ENCODE measurements at places on chromosomes 7 and 10.

GRCh38 chr7:107471292-107472070 is 1.6 kb downstream of the GPR22 start:
- DNase-seq = no peak

DNA sequence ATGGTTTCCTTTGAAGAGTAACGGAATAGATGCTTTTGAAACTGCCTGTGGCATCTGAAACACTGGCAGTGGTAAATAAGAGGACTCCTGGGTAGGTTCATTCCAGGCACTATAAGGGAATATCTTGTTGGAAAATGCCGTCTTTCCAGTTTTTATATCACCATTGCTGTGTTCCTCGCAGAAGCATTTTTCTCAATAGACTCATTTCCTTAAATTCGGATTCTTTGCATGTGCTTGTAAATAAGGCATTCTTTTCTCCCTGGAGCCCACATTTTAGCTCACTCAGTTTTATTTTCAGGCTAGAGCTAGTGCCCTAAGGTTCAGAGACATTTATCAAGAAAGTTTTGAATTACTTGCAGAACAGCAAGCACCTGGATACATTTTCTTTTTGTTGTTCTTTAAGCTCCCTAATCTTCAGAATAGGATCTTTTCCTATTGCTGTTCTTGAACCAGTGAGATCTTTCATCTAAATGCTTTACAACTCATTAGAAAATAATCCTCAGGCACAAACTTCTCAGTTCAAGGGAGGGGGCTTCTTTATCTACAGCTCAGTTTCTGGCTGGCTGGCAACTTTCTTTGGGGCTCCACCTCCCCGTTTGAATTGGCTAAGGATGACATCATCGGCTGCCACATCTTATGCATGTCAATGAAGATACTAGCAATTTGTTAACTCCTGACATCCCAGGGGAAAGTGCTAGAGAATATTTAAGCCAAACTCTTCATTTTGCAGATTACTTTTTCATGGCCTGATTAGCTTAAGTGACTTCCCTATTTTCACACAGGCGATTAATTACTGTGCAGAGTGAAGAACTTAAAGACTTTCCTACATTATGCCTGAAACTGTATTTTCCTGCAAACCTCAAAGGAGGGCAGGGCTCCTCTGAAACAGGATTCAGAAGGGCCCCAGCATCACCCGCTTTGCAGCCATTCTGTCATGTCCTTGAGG is 133.7 kb upstream of the RSU1 start:
- DNase-seq = peak; percentile 67

DNA sequence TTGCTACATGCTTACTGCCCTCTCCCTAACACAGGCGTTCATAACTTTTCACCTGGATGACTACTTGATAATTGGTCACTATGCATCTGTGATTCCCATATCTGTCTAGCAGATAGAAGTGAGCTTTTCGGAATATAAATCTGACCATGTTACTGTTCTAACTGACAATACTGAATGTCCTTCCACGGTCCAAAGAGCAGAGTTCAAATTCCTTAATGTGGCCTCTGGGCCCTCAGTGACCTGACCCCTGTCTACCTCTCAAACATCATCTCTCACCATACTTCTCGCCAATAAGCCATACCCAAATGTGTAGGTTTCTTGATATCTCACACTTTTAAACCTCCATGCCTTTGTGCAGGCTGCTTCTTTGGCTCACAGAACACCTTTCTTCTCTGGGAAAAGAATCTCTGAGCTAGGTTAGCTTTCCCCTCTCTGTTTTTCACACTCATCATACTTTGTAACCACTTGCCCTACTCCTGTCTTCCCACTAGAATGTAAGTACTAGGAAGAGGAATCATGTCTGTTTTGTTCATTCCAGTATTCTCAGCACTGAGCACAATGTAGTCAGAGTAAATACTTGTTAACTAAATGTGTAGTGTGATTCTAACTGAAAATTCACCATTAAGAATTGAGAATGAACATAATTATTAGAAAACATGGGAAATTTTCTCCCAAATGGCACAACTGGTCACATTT is 39.2 kb upstream of the LRRC17 start:
- no peak for DNase-seq

- DNase-seq = no peak
Observed at GRCh38 chr10:13594641-13595040, 7.9 kb downstream of the PRPF18 start.

- no peak for DNase-seq
Observed at GRCh38 chr10:24118246-24118645, 90.7 kb upstream of the KIAA1217 start.

- DNase-seq = no peak
Observed at GRCh38 chr7:4151926-4152549, 530.1 kb upstream of the FOXK1 start.

GRCh38 chr10:2985729-2986232 is 81.6 kb upstream of the PFKP start:
- DNase-seq = no peak

DNA sequence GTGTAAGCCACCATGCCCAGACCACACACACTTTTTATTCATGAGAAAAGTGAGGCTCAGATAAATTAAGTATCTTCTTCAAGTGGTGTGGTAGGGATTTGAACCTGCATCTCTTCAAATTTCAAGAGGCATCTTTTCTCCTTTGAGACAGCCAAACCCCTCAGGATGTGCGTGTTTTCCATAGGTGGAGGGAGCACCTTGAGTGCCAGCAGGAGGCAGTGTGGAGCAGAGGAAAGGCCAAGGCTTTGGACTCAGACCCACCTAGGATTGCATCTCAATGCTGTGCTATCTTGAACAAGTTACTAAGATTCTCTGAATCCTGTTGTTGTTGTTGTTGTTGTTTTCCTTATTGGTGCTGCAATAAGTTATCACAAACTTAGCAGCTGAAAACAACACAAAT is 40.2 kb upstream of the MYL10 start:
- DNase-seq = no peak

- DNase-seq = no peak
Observed at GRCh38 chr7:82841828-82842227, 320.9 kb downstream of the PCLO start.

DNA sequence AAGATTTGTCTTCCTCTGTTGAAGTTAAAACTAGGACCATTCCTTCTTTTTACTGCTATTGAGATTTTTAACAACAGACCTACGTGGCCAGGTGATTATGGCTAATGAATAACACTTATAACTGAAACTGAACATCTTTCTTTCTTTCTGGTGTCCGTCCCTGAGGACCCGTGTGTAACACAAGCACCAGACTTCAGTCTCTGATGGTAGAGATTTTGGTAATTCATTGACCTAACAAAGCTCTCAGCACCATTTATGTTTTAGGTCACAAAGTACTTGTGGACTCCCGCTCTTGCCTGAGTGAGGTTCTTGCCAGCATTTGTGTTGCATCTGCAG is 40.4 kb upstream of the TMEM229A start:
- no peak for DNase-seq

DNA sequence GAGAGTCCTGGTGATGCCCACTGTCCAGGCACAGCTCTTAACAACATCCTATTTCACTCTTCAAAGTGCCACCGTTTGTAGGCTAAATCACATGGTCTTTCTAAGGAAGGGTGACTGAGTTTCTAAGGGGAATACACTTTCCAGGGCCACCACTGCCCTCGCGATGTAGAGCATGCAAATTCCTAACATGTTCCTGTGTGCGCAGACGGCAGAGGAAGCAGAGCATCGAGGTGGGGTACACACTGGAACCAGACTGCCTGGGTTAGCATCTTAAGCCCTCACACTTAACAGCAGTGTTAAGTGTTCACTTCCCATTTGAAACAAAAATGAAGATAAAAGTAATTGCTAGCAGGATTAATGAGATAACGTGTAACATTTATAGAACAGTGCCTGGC is 3.0 kb downstream of the VOPP1 start:
- DNase-seq = no peak

DNA sequence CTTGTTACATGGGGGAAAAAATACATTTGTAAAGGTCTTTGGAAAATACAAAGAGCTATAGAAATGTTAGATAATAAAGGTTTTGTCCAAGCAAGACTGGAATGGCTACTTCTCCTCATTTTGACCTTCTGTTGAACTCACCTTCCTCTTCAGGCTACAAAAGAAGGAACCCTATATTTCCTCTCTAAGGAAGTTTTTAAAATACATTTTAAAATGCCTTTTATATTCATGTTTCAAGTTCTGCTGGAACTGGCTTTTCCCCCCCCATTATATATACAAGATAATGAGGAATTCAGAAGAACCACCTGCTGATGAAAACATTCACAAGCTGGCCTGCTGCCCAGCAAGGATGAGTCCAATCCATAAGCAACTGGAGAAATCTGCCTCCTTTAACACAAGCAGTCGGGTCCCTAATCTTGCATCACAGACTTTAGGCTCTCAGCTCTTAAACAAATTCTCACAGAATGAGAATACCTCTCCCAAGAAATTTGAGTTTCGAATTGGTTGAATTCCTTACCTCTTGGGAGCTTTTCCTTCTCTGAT is 44.6 kb downstream of the MTERF1 start:
- DNase-seq = no peak

DNA sequence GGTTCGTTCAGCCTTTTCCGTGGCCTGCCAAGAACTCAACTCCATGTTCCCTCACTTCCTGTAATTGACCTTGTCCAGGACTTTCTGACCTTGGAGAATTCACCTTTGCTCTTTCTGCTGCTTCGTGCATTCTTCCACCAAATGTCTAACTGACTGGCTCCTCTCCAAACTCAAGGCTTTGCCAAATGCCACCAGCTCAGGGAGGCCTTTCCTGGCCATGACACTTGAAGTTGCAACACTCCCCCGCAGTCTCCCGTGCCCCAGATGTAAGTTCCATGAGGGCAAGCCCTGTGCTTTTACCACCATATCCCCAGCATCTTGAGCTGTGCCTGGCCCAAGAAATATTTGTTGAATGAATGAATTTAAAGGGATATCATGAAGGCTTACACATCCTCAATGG is 238.4 kb downstream of the ARHGAP21 start:
- DNase-seq = no peak

DNA sequence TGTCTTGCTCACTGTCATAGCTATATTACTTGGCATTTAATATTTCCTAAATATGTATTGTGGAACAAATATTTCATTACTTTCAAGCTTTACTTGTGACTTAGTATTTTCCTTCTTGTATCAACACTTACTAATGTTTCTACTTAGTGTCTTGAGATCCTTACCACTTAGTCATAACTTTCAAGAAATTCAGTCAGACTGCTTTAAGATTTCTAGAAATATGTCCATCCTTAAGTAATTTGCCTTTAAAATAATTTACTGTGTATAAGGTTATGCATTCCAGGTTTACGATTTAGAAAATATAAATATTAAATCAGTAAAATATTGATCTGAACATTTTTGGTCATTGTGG is 87.3 kb upstream of the CSTF2T start:
- no peak for DNase-seq

DNA sequence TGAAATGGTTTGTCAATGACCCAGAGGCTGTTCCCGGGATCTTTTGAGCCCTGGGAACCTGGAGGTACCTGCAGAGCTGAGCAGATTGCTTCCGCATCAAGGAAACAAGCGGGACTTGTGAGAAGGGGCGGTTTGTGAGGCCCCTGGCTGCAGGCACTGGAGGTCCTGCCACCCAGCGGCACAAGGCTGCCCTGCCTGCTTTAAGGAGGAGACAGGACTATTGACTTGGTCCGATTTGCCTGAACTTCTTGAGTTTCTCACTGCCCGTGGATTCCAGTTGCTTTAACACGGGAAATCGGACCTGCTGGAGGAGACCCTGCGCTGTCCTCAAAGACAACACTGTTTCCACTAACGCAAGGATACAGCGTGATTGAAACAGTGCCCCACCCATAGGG is 130.1 kb downstream of the DNAJB6 start:
- DNase-seq = no peak
